ENCODE measurements at places on chromosomes 16 and 17. TPM values are rescaled to one million over a fixed set of nuclear protein-coding genes. Genes with fewer than 3 reads are reported as not detected.

The MT1A gene
- 7.0 TPM for polyA plus RNA-seq

The RFWD3 gene
- 3.3 TPM for polyA plus RNA-seq

The KRT24 gene
- polyA plus RNA-seq = not detected

The ITGAL gene
- 0.77 TPM for polyA plus RNA-seq

The MYH13 gene
- not detected for polyA plus RNA-seq

The KRTAP3-1 gene
- not detected for polyA plus RNA-seq

The KRTAP4-1 gene
- not detected for polyA plus RNA-seq

The MMP25 gene
- 0.36 TPM for polyA plus RNA-seq

The CES4A gene
- 1.9 TPM for polyA plus RNA-seq

The TAX1BP3 gene
- 155 TPM for polyA plus RNA-seq

The LGALS9B gene
- polyA plus RNA-seq = 0.67 TPM

The CHRNE gene
- 0.61 TPM for polyA plus RNA-seq

The YBX2 gene
- not detected for polyA plus RNA-seq

The SPNS2 gene
- polyA plus RNA-seq = 2.3 TPM

The P2RX5 gene
- 0.61 TPM for polyA plus RNA-seq
